ENCODE measurements at places on chromosomes 13 and 19. TPM values are rescaled to one million over a fixed set of nuclear protein-coding genes. Genes with fewer than 3 reads are reported as not detected.

AMH gene
- total RNA-seq: 7.3 TPM

DNA sequence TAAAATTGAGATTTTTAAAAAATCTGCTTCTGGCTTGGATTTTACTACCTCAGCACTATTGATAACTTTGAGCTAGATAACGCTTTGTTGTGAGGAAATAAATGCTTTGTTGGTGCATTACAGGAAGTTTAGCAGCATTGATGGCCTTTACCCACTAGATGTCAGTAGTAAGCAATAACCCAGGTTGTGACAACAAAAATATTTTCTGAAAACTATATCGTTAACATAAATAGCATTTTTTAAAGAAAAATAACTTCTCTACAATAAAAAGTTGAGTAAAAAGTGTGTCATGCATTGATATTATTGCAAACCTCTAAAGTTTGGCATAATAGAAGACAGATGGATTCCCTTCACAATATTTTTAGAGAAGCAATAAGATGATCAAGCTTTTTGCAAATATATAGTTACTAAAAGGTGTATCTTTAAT is 1246.5 kb downstream of the UQCRFS1 start:
- peak; percentile 31 for DNase-seq

PCDH17 gene
- total RNA-seq: not detected

DNA sequence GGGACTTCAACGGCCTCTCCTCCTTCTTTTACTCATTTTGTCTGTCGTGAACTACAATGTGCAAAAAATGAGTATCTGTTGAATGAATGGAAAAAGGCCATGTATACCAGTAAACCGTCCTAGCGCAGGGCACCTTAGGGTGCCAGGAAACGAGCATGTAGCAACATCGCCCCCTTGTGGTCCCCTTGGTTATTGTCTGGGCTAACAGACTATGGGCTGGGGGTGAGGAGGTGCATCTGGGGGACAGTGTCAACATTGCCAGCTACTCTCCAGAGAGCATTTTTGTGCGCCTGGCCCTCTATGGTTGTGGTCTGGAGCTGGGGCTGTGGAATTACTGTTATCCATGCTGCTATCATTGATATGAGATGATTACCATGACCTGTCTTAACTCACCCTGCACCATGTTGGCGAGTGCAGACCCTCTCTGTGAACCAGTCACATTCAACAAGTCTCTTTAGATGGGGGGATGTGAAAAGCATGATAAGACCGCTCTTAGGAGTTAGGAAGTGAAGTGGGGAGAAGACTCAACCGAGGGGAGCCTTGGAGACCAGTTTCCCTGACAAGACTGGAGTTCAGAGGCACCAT is 22.8 kb upstream of the SIGLEC11 start:
- peak; percentile 44 for DNase-seq

CYP4F12 gene
- not detected for total RNA-seq

HNRNPL gene
- 220 TPM for total RNA-seq

FCER2 gene
- not detected for total RNA-seq

DNA sequence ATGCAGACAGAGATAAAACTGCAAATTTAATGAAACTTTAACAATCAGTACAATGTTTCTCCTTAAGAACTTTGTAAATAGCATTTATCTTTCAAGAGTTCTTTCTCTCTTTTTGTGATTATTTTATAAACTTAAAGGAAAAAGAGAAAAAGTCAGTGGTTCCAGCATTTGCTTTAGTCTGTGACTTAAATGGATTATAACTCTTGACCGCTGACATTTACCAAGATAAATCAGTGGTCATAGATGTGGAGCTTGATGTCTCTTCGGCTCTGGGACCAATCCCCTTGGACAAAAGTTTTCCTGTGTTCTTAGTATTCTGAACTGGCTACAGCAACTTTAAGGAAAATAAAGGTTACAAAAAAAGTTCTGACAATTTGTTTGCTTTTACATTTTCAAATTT is 162.6 kb downstream of the TM9SF2 start:
- DNase-seq: no peak

- peak; percentile 64 for DNase-seq
Measured at GRCh38 chr13:106104281-106104901, 431.1 kb downstream of the EFNB2 start.

NKPD1 gene
- 0.10 TPM for total RNA-seq

GRCh38 chr19:33569821-33570220 is 48.2 kb upstream of the PEPD start:
- no peak for DNase-seq

ZNF792 gene
- total RNA-seq: 0.96 TPM

TTC9B gene
- total RNA-seq: not detected

DNA sequence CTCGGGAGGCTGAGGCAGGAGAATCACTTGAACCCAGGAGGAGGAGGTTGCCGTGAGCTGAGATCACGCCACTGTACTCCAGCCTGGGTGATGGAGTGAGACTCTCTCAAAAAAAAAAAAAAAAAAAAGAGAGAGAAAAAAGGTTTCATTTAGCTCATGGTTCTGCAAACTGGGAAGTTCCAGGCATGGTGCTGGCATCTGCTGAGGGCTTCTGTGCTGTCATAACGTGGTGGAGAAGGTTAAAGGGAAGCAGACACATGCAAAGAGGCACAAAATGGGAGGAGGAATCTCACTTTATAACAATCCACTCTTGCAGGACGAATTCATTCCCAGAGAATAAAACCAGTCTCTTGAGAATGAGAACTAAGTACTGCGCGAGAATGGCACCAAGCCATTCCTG is 34.9 kb upstream of the SIAH3 start:
- DNase-seq: no peak

ODAD3 gene
- total RNA-seq: 0.10 TPM

GRCh38 chr13:39641645-39642044 is 13.8 kb upstream of the COG6 start:
- no peak for DNase-seq

KRTDAP gene
- not detected for total RNA-seq

LENG9 gene
- 6.9 TPM for total RNA-seq

GRCh38 chr13:51500687-51501086 is 47.9 kb upstream of the INTS6 start:
- no peak for DNase-seq
